Urinary bladder (tissue), 4 donors: ENCODE measurements at places on chromosomes 1 and 21. TPM values are rescaled to one million over a fixed set of nuclear protein-coding genes. Genes with fewer than 3 reads are reported as not detected.

DNA sequence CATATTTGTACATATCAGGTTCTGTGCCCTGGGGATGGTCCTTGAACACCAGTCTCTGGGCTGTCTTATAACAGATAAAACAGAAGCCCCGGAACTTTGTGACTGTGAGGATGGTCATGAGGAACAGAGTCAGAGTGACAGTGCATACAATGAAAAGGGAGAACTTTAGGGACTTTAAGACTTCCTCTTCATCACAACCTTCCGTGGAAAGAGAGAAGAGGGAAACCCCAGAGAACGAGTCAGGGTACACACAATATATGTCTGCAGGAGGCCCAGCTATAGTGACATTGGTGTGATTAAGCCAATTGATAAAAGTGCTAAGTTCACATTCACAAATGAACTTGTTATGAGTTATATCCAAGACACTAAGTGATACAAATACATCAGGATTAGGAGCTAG is 32.1 kb downstream of the TLR5 start:
- no peak for DNase-seq

DNA sequence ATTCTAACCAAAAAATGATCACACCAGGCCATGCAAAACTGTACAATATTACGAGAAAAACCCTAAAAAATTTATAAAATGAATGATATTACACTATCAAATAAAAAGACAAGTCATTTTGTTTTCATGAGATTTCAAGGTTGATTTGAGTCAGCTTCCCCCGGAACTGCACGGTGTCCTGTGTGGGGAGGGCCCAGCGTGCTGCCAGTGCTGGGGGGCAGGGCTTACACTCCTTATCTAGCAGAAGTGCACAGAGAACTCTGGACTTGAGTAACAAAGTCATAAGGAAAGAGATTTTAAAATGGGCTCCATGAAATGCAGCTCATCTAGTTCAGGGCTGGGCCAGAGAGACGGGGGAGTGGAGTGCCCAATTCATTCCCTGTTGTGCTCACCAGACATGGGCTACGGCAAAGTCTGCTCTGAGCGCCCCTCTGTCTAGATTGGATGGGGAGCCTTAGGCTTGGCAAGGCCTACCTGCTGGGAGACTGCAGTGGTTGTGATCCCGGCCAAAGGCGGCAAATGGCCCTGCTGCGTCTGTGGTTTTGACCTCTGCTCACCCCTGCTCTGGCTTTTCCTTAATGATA is 50.1 kb downstream of the COQ8A start:
- no peak for DNase-seq

DNA sequence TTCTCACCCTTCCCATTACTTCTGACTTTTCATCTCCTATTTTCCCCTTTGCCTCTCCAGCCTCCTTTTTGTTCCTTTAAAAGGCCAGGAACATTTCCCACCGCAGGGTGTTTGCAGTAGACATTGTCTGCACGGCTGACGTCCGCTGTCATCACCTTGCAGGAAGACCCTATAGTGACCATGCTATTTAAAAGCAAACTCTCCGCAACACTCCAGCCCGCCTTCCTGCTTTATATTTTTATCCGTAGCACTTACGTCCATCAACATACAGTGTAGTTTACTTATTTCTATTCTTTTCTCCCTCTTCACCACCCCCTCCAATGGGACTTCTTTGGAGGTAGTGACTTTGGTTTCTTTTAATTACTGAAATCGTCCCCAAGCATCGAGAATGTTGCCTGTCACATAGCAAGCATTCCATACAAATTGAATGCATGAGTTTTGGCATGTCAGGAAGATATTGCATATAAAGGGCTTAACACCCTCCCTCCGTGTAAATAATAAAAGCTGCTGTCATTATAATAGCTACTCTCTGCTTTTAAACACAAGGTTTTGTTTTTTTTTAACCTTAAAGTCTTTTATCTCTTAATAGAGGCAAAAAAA is 19.8 kb downstream of the SLC25A33 start:
- no peak for DNase-seq

DNA sequence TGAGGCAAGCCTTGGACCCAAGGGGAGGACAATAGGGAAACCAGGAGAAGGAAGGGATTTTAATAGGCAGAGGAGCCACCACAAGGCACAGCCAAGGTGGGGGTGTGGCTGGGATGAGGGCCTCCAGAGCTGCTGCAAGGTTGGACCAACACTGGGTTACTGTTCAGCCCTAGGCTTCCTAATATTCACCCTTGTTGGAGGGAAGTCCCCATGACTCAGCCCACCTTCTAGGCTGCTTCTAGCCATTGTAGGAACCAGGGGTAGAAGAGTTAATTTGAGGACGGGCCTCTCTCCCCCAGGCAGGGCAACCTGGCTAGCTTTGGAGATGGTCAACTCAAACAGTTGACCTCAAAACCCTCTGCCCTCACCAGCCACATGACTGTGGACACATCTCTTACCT is 59.5 kb downstream of the KCNN3 start:
- no peak for DNase-seq

DNA sequence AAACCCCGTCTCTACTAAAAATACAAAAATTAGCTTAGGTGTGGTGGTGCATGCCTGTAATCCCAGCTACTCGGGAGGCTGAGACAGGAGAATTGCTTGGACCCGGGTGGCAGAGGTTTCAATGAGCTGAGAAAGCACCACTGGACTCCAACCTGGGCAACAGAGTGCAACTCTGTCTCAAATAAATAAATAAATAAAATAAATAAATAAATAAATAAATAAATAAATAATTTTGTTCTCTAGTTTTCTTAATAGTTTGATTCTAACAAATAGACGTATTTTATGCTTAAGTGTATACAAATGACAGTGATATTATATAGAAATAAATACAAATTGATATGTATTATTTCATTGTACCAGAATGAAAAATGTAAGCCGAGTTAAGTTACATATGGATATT is 339.9 kb upstream of the OLFM3 start:
- DNase-seq, result no peak

- DNase-seq, result no peak
Measured at GRCh38 chr1:196980859-196981258, 3.5 kb downstream of the CFHR5 start.

GRCh38 chr21:39911286-39912199 is 44.3 kb downstream of the PCP4 start:
- DNase-seq, result no peak

DNA sequence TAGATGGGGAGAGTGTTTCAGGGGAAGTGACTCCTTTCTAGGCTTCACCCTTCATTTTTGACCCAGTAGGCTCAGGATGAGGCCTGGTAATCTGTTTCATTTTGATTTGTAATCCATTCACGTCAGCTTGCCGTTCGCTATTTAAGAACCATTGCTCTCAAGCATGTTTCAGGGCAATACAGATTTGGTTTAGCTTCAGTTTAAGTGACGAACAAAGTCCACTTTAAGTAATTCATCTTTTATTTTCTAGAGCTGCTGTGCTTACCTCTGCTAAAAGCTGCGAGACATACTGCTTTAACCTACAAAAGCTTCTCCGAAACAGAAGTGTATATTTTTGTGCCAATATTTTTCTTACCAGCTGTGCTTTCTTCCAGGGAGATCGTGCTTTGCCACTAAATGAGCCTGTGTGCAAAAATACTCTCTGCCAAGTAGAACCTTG is 8.9 kb upstream of the FMO3 start:
- DNase-seq, result no peak

GRCh38 chr1:248812736-248813425 is 12.8 kb downstream of the SH3BP5L start:
- DNase-seq, result no peak

GRCh38 chr1:36119456-36119855 is 5.6 kb downstream of the COL8A2 start:
- DNase-seq, result no peak

- DNase-seq, result no peak
Measured at GRCh38 chr1:70503358-70503757, 92.3 kb downstream of the CTH start.

DNA sequence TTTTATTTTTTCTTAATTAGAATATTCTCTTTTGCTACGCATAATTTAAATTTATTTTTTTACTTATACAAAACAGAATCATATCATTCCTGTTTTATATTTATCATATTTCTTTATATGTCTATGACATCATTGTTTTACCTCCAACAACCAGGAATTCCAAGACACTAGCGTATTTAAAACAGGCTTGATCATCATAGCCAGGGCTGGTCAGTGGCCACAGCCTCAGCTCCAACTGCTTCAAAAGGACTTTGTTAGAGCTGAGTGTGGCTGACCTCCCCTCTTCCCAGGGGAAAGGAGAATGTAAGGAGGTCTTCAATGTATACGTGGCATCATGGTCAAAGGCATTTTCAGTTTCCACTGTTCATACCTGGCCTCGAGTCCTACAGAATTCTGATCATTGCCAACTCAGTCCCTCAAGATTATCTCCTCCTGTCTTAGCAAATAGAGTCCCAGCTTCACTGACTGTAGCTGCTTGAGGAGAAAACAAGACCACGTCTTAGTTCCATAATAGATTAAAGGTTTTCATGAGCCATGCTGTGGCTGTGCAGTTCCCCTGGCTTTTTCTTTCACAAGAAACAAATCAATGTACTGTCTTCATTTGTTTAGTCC is 444.0 kb downstream of the PTPRC start:
- no peak for DNase-seq

GRCh38 chr1:110083866-110084226 is 13.4 kb upstream of the ALX3 start:
- DNase-seq, result no peak

DNA sequence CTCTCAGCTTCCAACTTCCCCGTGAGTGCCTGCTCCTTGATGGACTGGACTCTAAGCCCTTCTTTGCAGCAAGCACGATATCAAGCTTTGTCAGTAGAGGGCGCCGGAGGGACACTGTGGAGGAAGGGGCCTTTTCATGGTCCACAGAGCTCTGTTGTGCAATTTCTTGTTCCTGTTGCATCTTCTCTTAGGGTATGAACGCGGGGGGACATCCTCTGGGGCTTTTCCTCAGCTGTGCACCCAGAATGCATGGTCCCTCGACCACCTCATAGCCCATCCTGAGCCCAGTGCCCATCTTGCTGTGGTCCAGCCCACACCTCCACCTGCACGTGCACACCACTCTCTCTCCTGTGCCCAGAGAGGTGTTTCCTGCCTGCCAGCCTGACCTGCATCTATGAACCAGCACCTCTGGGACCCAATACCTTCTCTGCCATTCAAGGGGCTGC is 556.8 kb downstream of the PTPRU start:
- peak; percentile 75 for DNase-seq

- DNase-seq, result no peak
Measured at GRCh38 chr1:20867847-20868246, 80.7 kb upstream of the HP1BP3 start.

GRCh38 chr1:162552684-162553252 is 8.8 kb upstream of the UAP1 start:
- DNase-seq, result no peak

DNA sequence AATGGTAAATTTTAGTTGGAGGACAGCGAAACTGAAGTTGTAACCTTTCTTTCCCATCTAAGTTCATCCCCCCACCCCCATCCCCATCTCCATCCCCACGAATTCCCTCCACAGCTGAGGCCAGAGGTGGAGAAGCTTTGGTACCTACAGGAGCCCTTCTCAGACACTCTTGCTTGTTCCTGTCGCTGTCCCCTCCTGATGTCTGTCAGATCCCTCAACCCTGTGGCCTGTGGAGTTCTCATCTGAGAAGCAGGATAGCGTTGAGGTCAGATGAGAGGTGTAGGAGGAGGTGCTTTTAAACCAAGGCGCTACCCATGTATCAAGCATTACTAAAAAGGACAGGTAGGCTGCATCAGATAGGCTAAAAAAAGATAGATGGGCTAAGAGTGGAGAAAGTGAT is 769 bp downstream of the NTPCR start:
- DNase-seq, result no peak

DNA sequence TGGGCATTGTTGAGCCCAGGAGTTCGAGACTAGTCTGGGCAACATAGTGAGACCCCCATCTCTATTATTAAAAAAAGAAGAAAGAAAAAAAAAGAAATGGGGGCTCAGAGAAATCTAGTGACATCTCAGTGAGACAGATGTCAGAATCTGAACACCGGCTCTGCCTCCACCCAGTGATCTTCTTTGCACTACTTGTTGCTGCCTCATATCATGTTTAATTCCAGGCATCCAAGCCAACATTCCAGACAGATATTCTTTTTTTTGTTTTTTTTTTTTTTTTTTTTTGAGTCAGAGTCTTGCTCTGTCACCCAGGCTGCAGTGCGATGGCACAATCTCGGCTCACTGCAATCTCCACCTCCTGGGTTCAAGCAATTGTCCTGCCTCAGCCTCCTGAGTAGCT is 5.0 kb upstream of the ARL8A start:
- no peak for DNase-seq

GRCh38 chr1:56385314-56385713 is 194.0 kb downstream of the PLPP3 start:
- DNase-seq, result no peak

- DNase-seq, result no peak
Measured at GRCh38 chr1:221045842-221046831, 166.9 kb downstream of the HLX start.

DNA sequence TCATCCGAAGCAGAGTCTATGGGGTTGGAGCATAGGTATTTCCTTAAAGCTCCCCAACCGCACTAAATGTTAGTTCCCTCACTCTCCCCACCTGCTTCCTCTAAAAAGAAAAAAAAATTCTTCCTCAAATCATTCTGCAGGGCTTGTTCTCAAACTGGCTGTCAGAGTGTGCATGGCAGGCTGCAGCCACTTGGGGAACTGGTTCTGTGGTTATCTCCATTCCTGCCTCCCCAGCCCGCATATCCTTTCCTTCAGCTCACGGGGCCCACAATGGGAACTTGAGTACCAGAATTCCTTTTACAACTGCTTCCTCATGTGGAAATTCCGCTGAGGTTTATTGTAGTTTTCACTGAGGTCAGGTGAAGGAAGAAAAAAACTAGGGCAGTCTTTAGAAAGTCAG is 159.2 kb downstream of the PIGK start:
- no peak for DNase-seq

GRCh38 chr1:45854724-45855123 is 51.3 kb downstream of the MAST2 start:
- DNase-seq, result no peak

GRCh38 chr1:53391982-53392381 is 64.1 kb upstream of the LRP8 start:
- DNase-seq, result no peak

GRCh38 chr1:231541842-231542241 is 13.4 kb downstream of the TSNAX start:
- DNase-seq, result no peak

DNA sequence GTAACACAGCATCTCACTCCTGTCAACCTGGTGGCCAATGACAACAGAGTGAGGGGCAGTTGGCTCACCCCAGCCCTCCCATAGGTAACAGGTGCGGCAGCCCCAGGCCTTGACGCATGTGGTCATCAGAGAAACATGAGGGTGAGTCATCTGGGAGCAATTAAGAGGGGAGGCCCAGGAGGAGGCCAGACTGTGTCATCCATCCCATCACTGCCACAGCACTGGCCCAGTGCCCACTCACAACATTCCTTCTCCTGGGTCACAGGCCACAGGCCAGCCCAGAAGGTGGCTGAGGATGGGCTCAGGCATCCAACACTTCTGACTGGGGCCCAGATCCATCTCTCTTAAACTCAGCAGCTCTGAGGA is 17.1 kb downstream of the TEX35 start:
- no peak for DNase-seq

TMEM201 gene
- 4.4 TPM for total RNA-seq

RCSD1 gene
- 16.0 TPM for total RNA-seq

KIRREL1 gene
- 48.6 TPM for total RNA-seq

CRNN gene
- total RNA-seq, result not detected

DPM3 gene
- total RNA-seq, result 15.8 TPM

CFHR1 gene
- total RNA-seq, result 1.2 TPM

TRIM17 gene
- 1.9 TPM for total RNA-seq

KRTAP19-1 gene
- not detected for total RNA-seq

SPRR1A gene
- not detected for total RNA-seq

IGSF8 gene
- 12.5 TPM for total RNA-seq

RYR2 gene
- total RNA-seq, result 16.8 TPM

TTLL7 gene
- 58.5 TPM for total RNA-seq

TARBP1 gene
- 52.7 TPM for total RNA-seq
